ENCODE measurements at places on chromosomes 16 and 17.

GRCh38 chr17:5672815-5673430 lies 88.6 kb upstream of the NLRP1 start:
- no peak for DNase-seq

DNA sequence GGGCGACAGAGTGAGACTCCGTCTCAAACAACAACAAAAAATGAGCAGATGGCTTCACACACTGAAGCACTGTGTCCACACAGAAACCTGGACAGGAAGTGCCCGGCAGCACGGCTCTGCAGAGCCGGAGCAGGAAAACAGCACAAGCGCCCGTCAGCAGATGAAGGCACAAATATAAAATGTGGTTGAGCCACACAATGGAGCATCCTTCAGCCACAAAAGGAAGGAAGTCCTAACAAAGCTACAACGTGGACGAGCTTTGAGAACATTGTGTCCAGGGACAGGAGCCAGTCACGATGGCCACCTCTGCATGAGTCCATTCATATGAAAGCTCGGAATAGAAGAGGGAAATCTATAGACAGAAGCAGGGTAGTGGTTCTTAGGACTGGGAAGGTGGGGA lies 15.7 kb downstream of the RHBDF2 start:
- DNase-seq, result no peak

GRCh38 chr17:61457226-61457983 lies 5.2 kb downstream of the TBX4 start:
- DNase-seq, result peak; percentile 72

- no peak for DNase-seq
These were observed 51.5 kb downstream of the LDHD start for GRCh38 chr16:75065149-75065505.

GRCh38 chr17:76150712-76151622 lies 9.9 kb upstream of the FOXJ1 start:
- DNase-seq, result no peak

DNA sequence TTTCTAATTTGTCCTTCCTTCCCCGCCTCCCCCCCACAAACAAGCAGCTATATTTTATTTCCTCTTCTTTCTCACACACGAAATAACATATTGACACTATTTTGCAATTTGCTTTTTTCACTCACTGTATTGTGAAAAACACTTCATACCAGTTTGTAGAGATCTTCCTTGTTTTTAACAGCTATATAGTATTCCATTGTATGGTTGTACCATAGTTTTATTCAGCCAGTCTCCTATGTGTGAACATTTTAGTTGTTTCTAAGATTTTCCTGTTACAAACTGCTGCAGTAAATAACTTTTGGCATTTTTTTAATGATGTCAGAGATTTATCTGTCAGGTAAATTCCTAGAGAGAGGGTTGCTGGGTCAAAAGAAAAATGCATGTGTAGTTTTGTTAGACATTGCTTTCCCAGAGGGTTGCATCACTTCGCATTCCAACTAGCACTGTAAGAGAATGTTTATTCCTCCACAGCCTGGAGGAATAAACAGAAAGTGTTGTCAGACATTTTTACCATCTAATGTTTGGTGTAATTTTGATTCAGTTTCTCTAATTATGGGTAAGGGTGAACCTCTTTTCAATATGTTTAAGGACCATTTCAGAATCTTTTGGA lies 101.2 kb downstream of the MRTFB start:
- no peak for DNase-seq

DNA sequence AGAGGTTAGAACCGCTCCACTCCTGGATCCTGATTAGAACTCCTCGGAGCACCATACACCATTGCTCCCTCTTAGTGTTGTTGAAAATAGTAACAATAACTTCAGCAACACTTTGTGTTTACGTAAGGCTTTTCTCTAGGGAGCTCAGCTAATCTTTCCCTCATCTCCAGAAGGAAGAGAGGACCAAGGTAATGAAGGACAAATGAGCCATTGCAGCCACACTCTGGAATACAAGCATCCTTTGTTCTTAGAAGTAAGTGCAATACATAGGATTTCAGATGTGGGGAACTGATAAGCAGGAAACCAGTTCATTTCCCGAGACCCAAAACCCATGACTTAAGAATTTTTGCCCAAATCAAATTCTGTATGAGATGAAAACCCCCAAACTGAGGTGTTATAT lies 22.9 kb upstream of the ZNF652 start:
- no peak for DNase-seq

DNA sequence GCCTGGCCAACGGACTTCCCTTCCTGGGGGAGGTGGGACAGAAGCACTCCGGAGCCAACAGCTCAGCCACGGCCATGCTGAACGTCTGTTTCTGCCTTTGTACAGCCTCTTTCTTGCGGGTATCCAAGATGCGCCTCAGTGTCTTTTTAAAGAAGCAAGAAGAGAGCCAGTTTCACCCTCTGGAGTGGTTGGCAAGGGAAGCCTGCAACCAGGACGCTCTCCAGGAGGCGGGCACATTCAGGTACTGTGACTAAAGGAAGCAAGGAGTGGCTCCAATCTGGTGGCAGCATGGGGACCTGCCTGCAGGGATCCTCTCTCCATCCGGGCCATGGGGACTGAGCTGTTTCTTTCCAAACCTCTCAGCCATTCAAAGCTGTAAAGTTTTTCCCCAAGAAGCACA lies 60.6 kb upstream of the ENDOV start:
- no peak for DNase-seq

DNA sequence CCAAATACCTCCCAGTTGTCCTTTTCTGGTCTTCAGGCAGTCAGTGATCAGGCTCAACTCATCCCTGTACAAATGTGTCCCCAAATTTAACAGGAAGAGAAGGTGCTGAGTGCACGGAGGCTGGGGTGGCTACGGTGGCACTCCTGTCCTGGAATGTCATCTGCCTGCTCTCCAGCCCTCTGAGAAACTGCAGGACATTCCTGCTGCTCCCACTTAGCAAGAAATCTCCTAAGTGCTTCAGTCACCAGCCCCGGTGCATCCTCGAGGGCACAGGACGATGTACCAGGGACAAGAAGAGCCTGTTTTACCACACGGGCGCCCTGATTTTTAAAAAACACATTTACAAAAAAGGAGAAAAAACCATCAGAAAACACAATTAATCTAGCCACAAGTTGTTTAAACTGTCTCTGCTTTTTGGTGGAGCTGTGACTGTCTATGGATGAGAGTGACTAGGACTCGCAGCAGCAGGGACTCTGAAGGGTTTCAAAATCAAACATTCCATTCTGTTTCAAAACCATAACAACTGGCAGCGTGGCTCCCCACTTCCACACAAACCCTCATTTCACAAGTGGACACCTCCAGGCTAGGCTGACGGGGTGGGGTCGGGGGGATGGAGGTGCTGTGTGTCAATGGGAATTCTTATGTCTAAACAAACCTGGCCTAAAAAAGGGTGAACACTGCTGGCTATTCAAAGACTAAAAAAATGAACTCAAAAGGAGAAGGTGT lies 65.3 kb upstream of the CNEP1R1 start:
- no peak for DNase-seq

DNA sequence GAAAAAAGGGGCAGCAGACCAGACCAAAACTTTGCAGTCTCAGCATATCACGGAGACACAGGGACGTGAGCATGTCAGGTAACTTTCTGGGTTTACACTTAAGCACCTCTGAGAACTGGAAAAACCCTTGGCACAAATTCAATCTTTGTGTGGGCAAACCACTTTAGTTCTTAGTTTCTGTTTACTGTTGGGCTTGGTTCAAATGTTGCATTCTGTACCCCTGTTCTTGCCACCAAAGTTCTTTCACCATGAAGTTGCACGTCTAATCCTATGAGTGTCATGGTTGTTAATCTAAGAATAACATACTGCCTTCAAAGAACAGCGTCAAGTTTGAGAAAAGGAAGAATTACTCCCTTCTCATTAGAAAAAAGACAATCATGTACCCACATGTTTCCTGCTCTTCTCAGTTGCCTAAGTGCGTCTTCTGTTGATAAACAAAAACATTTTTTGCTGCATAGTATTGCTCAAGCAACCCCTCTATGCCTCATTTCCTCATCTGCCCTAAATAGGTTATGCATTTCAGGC lies 11.6 kb downstream of the KRT33A start:
- DNase-seq, result no peak

- DNase-seq, result no peak
These were observed 4.9 kb upstream of the TMEM88 start for GRCh38 chr17:7849751-7850504.

Data from ecto neural progenitor cell (in vitro differentiated cells).